ENCODE measurements at places on chromosomes 4 and X. TPM values are rescaled to one million over a fixed set of nuclear protein-coding genes. Genes with fewer than 3 reads are reported as not detected.
A peak's percentile ranks its signal among the peaks of the same experiment; 100 is the strongest.

GRCh38 chr4:142818476-142818875, 27.6 kb downstream of the INPP4B start:
- no peak for DNase-seq

- DNase-seq: peak; percentile 75
Measured at GRCh38 chr4:125368146-125368545, 53.4 kb downstream of the FAT4 start.

GRCh38 chr4:130403221-130403620, 1307.3 kb downstream of the C4orf33 start:
- DNase-seq: no peak

GRCh38 chrX:14946606-14947155, 73.5 kb downstream of the MOSPD2 start:
- DNase-seq: no peak

DNA sequence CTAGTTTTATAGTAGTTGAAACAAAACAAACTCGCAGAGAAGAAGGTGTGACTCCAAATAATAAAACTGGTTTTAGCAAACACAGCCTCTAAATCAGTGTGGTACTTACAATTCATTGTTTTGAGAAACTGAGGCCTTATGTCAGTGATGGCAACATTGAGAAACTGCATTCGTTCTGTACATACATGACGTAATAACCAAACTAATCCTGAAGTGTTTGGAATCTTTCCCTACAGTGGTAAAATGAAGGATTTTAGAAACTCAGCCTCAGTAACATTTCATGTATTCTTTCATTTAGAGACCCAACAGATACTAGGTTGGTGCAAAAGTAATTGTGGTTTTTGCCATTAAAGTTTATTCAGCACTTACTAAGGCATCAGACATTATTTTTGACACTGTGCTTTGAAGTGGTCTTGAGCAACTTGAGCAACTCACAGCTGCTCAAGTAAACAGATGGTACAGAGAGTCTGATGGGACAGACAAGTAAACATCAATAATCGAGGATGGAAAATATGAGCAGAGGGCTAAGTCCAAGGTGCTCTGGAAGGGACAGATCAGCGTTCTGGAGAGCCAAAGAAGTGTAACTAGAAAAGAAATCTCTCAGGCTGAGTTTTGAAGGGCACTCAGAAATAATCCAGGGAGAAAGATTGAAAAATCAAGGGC, 390.8 kb upstream of the BOD1L1 start:
- DNase-seq: no peak

DNA sequence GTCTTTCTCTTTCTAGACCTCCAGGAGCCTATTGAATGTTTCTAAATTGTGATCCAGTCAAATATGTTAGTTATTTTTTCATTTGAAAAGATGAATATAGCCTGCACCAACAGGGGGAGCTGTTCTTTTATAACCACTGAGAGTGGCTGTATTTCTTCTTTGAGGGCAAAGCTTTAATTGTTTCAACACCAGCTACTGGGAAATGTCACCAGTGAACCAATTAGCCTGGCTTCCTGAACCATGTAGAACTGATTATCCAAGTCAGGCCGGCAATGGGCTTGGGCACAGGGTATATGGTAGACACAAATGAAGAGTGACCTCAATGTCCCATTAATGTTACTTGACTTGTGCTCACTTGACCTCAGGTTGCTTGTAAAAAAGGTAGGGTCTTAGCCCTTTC, 4.8 kb upstream of the DAPP1 start:
- DNase-seq: no peak

DNA sequence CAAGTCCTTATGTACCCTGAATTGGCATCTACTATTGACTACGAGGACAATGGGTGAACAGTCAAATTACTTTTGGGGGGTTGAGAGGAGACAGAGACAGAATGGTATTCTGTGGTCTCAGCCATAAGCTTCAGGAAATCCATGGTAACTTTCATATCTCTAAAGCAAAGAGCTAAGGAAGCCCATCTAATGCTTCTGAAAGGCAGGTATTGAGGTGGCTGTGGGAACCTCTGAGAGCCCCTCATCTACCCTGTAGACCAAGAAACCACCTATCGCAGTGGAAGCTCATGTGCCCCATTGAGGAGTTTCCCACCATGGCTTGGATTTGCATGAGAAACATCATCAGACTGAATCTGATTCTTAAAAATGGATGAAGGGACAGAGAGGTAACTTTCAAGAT, 23.1 kb upstream of the BMP2K start:
- no peak for DNase-seq

DNA sequence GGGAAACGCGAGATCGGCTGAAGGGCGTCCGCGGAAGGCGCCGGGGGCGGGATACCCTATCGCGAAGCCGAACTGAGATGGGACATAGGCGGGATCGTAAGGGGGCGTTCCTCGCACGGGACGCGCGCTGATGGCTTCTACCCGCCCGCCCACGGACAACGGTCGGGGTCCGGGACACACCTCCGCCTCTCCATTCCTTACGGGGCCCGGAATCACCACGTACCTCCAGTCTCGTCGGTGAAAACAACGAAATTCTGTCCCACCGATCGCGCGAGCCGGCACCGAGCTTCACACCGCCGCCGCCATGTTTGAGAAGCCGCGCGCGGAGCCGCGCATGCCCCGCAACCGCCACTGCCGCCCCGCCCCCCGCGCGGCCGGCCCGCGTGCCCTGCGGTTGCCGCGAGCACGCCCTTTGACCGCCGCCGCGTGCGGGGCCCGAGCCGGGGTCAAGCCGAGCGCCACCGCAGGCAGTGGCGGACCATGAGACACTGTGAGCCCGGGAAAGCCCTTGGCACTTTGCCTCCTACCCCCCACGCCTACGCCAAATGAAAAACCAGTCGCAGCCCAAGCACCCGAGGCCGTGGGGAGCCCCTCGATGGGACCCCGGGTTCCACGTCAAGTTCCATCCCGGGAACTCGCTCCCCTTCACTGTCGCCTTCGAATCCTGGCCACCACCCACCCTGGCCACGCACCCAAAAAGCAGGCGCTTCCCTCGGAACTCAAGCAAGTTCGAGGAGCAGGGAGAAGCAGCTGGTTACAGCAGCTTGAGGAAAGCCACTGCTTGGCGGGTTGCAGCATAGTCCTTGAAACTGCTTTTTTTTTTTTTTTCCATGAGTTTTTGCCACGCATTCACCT, at the start of gene SCML2:
TSS of gene SCML2 (minus strand) at position 320 of the 855 bp plus-strand sequence. CDS start 20,617 bp downstream, outside the sequence.
- DNase-seq: peak; percentile 67

DNA sequence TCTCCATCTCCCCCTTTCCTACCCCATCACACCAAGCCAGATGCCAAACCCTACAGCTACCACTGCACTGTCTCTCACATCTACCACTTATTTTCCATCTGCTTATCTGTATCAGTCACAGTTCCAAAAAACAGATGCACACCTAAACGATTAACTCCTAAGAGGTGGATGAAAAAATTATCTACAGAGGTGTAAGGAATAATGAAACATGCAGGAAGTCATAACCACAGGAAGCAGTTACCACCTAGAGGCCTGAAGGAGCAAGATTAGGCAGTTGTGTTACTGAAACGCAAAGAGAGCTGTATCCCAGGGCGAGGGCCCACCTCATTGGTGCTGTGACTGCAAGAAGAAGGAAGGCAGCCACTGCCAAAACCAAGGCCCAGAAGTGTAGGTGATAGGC, 87.8 kb upstream of the FAM241A start:
- DNase-seq: no peak

DNA sequence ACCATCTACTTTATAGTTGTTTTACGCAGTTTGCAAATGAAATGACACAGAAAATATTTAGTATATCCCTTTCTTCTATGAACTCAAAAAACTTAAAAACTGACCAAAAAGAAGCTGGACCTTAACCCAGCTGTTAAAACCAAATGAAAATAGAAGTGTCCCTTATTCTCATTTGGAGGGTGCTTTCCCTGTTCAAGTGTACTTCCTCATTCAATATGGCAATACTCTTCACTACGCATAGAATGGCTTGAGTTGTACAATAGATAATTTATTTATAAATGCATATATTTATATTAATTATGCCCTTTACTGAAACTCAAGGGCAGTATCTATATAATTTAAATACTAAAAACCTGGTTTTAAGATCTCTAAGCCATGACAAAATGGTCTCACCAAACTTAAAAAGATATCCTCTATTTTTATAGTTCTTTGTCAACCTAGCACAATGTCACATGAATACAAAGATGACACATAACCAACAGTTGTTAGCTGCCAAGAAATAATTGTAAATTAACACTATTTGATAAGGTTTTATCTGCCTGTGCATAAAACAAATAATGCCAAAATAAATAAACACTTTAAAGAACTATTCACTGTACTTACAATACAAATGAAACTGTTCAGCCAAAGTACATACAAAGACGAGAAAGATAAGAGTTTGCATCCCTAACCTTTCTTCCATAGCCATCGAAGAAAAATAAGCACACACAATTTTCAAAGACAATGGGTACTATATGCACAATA, 25.2 kb downstream of the YTHDC1 start:
- no peak for DNase-seq

TCP11X2 gene
- not detected for total RNA-seq

TRO gene
- 47.0 TPM for total RNA-seq

FGF16 gene
- 2.2 TPM for total RNA-seq

HS3ST1 gene
- total RNA-seq: 0.51 TPM

ZNF827 gene
- total RNA-seq: 25.7 TPM

SOX3 gene
- not detected for total RNA-seq

FTHL17 gene
- total RNA-seq: not detected

NKX3-2 gene
- total RNA-seq: 1.4 TPM

ZFP92 gene
- total RNA-seq: 1.4 TPM

Data from tongue (tissue), 3 donors.